Naive thymus-derived CD8-positive, alpha-beta T cell (primary cell): ENCODE measurements at places on chromosomes 2 and 18.

GRCh38 chr2:65453916-65454315, 21.5 kb upstream of the SPRED2 start:
- no peak for DNase-seq
- H3K27me3 ChIP-seq: peaks cover 29% of the 10 kb centered on the region
- H3K27ac ChIP-seq: no peak overlapping the region
- no peaks in the 10 kb centered on the region for H3K4me1 ChIP-seq

GRCh38 chr18:36089001-36089400, 21.6 kb upstream of the RPRD1A start:
- no peaks in the 10 kb centered on the region for H3K36me3 ChIP-seq
- no peak for DNase-seq
- H3K4me1 ChIP-seq: peaks cover 7% of the 10 kb centered on the region
- H3K4me3 ChIP-seq: no peak overlapping the region
- no peak overlapping the region for H3K27ac ChIP-seq
- H3K27me3 ChIP-seq: no peaks in the 10 kb centered on the region

DNA sequence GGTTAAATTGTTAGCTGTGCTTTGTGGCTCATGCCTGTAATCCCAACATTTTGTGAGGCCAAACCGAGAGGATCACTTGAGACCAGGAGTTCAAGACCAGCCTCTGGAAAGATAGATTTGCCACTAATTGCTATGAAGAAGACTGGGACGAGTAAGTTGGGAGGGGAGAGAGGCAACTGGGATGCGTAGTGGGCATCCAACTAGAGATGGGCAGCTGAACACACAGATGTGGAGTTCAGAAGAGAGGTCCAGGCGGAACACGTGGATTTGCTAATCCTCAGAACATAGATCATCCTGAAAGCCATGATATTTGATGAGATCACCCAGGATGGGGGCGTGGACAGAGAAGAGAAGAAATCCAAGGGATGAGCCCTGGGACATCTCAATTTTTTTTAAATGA, 48.7 kb downstream of the CYP26B1 start:
- H3K27me3 ChIP-seq: peaks cover 40% of the 10 kb centered on the region
- no peak for DNase-seq
- no peaks in the 10 kb centered on the region for H3K4me1 ChIP-seq
- H3K4me3 ChIP-seq: no peak overlapping the region
- no peak overlapping the region for H3K27ac ChIP-seq

- no peak overlapping the region for H3K27ac ChIP-seq
- DNase-seq: no peak
- peaks cover 9% of the 10 kb centered on the region for H3K27me3 ChIP-seq
- H3K4me1 ChIP-seq: no peaks in the 10 kb centered on the region
- H3K4me3 ChIP-seq: no peak overlapping the region
Observed at GRCh38 chr2:67846370-67847070, 216.3 kb downstream of the C1D start.

DNA sequence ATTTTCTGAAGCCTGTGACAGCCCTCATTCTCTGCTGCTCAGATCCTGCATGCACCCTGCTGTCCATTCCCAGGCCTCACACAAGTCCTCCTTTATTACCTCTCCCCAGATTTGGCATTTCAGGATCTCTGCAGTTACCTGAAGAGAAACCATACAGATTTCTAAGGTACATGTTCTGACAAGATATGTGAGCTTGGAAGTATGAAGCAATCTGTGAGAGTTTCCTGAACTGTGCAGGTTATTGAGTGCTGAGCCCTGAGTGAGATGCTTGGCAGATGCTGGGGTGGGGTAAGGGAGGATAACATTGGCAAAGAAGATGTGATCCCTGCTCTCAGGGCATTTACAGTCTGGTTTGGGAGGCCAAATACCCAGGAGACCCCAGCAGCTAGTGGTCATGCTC, 122.1 kb upstream of the STPG4 start:
- peaks cover 7% of the 10 kb centered on the region for H3K4me1 ChIP-seq
- H3K4me3 ChIP-seq: no peak overlapping the region
- H3K27ac ChIP-seq: no peak overlapping the region
- no peaks in the 10 kb centered on the region for H3K36me3 ChIP-seq

DNA sequence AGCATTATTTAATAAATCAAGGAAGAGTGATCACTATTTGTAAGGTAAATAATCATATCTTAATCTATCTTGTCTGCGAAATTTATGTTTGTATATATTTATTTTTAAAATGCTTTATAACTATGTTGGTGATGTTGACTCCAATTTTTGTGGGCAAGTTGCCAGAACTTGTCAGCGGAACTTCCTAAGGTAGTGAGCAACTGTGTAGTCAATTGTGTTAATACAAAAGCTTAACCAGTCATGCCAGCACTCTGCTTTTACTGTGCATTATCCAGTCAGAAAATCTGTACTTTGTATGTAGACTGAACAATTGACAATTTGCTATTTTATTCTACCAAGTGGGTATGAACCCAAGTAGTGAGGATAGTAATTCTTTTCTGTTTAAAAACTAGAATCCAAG, 61.9 kb upstream of the RND3 start:
- H3K27ac ChIP-seq: no peak overlapping the region
- no peak overlapping the region for H3K4me3 ChIP-seq
- DNase-seq: no peak
- H3K36me3 ChIP-seq: no peaks in the 10 kb centered on the region
- no peaks in the 10 kb centered on the region for H3K27me3 ChIP-seq
- no peaks in the 10 kb centered on the region for H3K4me1 ChIP-seq

DNA sequence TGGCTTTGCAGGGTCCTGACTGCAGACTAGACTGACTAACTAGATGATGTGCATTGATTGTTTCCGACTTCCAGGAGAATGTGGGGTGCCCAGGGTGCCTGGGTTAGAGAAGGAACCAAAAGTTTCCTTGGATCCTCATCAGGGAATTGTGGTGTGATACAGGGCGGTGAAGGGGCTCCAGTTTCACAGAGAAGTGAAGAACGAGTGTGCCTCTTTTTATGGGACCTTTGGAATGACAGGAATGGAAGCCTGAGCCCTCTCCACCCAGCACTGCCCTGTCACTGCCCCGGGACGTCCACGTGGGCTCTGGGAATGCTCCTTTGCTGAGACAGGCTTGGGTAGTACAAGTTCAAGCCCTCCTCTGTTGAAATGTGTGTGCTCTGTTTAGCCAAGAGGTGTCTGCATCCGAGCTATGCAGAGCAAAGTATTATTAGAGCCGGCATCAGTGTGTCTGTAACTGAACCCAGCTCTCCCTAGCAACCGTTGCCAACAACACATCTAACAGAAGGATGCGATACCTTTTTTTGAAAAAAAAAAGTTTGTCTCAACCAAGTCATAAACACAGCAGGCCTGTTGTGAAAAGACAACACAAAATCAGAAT, 183.6 kb downstream of the SMAD7 start:
- peaks cover 5% of the 10 kb centered on the region for H3K4me1 ChIP-seq
- no peak overlapping the region for H3K4me3 ChIP-seq
- DNase-seq: no peak
- no peak overlapping the region for H3K27ac ChIP-seq
- no peaks in the 10 kb centered on the region for H3K36me3 ChIP-seq

DNA sequence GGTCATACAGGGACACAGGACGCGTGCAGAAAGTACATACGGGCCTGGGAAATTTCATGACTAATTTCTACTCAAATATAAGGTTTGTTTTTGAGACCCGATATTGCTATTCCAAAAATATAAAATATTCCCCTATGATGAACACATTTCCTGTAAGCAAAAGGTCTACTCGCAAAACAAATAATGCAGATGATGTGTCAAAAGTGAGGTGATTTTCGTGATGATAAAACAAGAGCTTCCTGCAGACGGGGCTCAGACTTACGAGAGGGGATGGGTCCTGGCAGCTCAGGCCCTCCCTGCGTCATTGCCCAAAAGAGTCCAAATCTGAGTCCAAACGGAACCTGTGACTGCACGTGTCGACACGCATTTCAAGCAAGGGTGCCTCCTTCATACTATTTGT, 62.7 kb downstream of the MBP start:
- H3K27ac ChIP-seq: peak overlapping the region; percentile 61
- H3K4me3 ChIP-seq: peak overlapping the region; percentile 30
- DNase-seq: no peak

- no peak for DNase-seq
- H3K27me3 ChIP-seq: no peaks in the 10 kb centered on the region
- H3K4me3 ChIP-seq: no peak overlapping the region
- H3K27ac ChIP-seq: no peak overlapping the region
- H3K36me3 ChIP-seq: no peaks in the 10 kb centered on the region
- peaks cover 4% of the 10 kb centered on the region for H3K4me1 ChIP-seq
Observed at GRCh38 chr18:8800876-8801262, 95.5 kb downstream of the MTCL1 start.

GRCh38 chr2:214604861-214605260, 194.0 kb downstream of the VWC2L start:
- no peak overlapping the region for H3K4me3 ChIP-seq
- DNase-seq: no peak
- no peak overlapping the region for H3K27ac ChIP-seq
- H3K4me1 ChIP-seq: no peaks in the 10 kb centered on the region
- no peaks in the 10 kb centered on the region for H3K27me3 ChIP-seq

GRCh38 chr2:69013840-69014821, 1.2 kb downstream of the ANTXR1 start:
- H3K27me3 ChIP-seq: peaks cover 49% of the 10 kb centered on the region
- H3K27ac ChIP-seq: no peak overlapping the region
- H3K4me3 ChIP-seq: peak overlapping the region; percentile 83
- H3K4me1 ChIP-seq: peaks cover 18% of the 10 kb centered on the region

DNA sequence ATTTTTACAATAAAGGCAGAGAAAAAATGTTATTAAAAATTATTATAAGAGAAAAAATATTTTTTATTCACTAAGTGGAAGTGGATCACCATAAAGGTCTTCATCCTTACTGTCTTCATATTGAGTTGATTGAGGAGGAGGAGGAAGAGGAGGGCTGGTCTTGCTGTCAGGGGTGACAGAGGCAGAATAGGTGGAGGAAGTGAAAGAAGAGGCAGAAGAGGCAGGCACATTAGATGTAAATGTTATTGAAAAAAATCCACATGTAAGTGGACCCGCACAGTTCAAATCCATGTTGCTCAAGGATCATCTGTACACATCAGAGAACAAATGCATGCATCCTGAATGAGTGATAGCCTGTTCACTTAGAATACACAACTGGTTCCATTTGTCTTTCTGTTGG, 6.4 kb upstream of the SPATS2L start:
- no peak overlapping the region for H3K27ac ChIP-seq
- no peak for DNase-seq
- H3K4me1 ChIP-seq: no peaks in the 10 kb centered on the region
- no peak overlapping the region for H3K4me3 ChIP-seq

- H3K27me3 ChIP-seq: no peaks in the 10 kb centered on the region
- H3K4me1 ChIP-seq: no peaks in the 10 kb centered on the region
- DNase-seq: no peak
- no peak overlapping the region for H3K4me3 ChIP-seq
Observed at GRCh38 chr2:162478721-162479129, 134.8 kb downstream of the GCA start.

- H3K36me3 ChIP-seq: no peaks in the 10 kb centered on the region
- no peaks in the 10 kb centered on the region for H3K27me3 ChIP-seq
- H3K27ac ChIP-seq: no peak overlapping the region
- H3K4me3 ChIP-seq: no peak overlapping the region
- no peak for DNase-seq
- H3K4me1 ChIP-seq: peaks cover 4% of the 10 kb centered on the region
Observed at GRCh38 chr2:54529935-54530334, 73.8 kb downstream of the SPTBN1 start.

GRCh38 chr2:68253219-68254068, 1.1 kb upstream of the PPP3R1 start:
- DNase-seq: no peak
- H3K27me3 ChIP-seq: no peaks in the 10 kb centered on the region
- H3K27ac ChIP-seq: peak overlapping the region; percentile 99
- peak overlapping the region; percentile 96 for H3K4me3 ChIP-seq
- H3K4me1 ChIP-seq: peaks cover 42% of the 10 kb centered on the region
- H3K36me3 ChIP-seq: no peaks in the 10 kb centered on the region

GRCh38 chr18:59742325-59743111, 45.3 kb upstream of the CCBE1 start:
- H3K27ac ChIP-seq: no peak overlapping the region
- no peak for DNase-seq
- H3K27me3 ChIP-seq: peaks cover 11% of the 10 kb centered on the region
- no peaks in the 10 kb centered on the region for H3K4me1 ChIP-seq
- no peak overlapping the region for H3K4me3 ChIP-seq
- H3K36me3 ChIP-seq: no peaks in the 10 kb centered on the region

DNA sequence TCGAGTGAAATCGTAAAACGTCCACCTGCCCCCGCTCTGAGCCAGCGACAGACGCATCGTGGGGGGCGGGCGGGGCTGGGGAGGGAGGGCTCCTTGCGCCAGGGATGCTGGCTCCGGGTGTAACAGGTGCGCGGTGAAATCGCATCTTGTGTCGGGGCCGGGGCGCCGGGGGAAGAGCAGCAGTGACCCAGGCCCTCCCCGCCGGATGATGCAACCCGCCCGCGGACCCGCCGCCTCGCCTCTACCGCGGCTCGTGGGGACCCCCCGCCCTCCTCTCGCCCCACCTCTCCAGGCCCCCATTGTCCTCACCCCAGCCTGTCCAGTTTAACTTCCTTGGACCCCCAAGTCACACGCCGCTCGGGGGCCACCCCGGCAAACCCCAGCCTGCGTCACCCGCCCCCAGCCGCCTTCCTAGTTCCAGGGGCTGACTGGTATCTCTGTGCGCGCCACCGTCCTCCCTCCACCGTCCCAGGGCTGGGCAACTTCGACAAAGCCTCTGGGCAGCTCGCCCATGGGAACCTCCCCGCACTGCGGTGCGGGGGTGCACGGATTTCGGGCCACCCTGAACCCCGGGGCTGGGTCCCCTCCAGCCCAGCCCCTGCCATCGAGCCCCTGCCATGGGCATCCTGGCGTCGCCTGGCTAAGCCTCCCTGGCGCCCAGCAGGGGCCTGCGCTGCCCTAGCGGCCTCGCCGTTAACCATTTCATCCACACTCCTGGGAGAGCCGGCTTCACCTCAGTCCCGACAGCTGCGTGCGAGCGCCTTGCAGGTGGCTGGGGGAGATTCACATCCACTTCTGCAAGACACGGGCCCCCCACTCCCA, 799 bp upstream of the KIF1A start:
- peaks cover 16% of the 10 kb centered on the region for H3K4me1 ChIP-seq
- no peak overlapping the region for H3K27ac ChIP-seq
- no peak for DNase-seq
- H3K27me3 ChIP-seq: peaks cover 47% of the 10 kb centered on the region
- H3K4me3 ChIP-seq: peak overlapping the region; percentile 51

DNA sequence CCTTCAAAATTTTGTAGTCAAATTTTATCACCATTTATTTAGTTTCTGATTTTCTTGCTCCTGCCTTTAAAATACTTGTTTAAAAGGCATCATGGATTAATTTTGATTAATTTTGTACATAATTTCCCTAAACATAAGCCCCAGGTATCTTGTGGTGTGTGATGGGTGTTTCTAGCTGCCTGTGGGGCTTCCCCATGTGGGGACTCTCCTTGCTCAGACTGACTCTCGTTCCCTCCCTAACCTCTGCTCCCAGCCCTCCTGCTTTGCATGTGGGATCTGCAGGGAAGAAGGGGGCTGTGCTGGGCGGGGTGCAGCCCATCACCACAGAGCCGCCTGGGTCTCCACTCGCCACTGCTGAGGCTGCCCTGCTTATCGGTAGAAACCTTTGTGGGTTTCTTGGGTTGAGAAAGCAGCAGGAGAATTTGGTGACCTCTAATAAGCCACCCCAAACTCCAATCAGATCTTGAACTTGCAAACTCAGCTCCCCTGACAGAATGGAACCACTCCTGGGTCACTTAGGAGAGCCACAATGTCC, 72.5 kb downstream of the MRPS9 start:
- no peaks in the 10 kb centered on the region for H3K4me1 ChIP-seq
- H3K27me3 ChIP-seq: no peaks in the 10 kb centered on the region
- peaks cover 3% of the 10 kb centered on the region for H3K36me3 ChIP-seq

GRCh38 chr2:26298638-26299393, 47.1 kb upstream of the SELENOI start:
- H3K27ac ChIP-seq: no peak overlapping the region
- peaks cover 8% of the 10 kb centered on the region for H3K36me3 ChIP-seq
- peaks cover 3% of the 10 kb centered on the region for H3K4me1 ChIP-seq
